ENCODE measurements at places on chromosomes 6 and 20.
A peak's percentile ranks its signal among the peaks of the same experiment; 100 is the strongest.

- no peak for DNase-seq
These were observed 116.0 kb upstream of the CITED2 start for GRCh38 chr6:139490482-139490881.

DNA sequence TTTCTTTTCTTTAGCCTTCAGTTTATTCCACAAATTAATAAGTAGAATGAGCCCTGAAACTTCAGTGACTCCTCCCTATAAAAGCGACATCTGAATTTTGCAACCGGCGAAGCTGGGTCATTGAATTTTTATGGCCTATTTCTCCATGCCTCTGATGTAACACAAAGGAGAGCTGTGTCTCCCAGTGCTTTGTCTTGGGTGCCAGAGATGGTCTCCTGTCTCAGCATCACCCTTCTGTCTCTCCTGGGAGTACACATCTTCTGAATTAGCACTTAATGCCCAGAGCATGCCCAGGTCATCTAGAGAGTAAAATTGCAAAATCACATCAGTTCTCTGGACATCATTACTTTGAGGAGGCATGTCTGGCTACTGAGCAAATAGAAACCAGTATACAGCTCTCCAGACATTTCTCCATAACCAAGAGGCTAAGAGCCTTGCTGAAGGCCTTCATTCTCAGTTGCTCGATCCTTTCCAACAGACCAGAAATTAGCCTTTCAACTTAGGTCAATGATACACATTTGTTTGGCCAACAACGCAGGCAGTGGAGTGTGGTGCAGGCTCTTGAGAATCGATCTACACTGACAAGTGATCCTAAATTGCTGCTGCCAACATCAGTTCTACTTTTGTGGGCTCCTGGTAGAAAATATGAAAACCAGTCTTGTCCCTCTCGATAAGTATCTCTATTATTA lies 176.0 kb upstream of the FOXQ1 start:
- DNase-seq, result no peak

- DNase-seq, result no peak
These were observed 89.5 kb downstream of the SLX4IP start for GRCh38 chr20:10524643-10525042.

DNA sequence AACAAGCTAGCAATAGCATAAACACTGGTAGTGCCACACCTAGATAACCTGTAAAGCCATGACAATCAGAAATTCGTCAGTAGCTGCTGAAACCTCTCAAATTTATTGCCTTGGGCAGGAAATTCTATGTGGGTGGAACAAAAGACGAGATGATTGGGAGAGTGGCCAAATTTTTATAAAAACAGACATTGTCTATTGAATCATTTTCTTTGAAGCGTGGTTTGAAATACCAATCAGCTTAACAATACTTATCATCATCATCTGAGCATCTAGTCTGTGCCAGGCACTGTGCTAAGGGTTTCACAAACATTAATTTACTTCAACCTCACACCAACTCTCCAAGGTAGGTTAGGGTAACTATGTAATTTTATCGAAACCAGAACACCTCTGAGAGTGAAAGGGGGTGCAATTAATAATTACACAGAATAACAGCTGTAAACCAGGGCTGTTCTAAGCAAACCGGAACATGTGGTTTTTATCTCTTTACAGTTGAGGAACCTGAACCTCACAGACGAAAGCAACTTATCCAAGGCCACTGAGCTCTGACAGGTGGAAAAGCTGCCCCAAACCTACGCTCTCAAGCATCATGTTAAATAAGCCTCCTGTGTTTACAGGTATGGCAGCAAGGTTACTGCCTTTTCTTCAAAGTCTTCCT lies 43.4 kb downstream of the NHSL1 start:
- no peak for DNase-seq

DNA sequence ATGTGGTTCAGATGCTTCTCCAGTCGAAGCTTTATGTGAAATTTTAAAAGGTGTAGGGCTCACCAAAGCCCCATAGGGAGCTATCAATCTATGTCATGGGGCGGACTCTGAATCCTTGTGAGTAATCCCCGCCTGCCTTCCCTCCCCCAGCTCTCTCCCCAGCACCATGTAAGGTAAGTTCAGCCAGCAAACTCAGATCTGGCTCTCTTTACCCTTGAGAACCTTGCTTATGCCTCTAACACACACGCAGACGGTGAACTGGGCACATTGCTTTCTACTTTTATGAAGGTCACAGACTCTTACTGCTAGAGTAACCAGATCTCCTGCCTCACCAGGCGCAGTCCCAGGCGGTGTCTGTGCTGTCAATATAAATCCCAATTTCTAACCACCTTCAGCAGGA lies 82.6 kb upstream of the CNKSR3 start:
- DNase-seq, result no peak

- no peak for DNase-seq
These were observed 300.3 kb downstream of the NRN1 start for GRCh38 chr6:5706124-5707033.

- DNase-seq, result no peak
These were observed 163.5 kb downstream of the PRL start for GRCh38 chr6:22133357-22133756.

DNA sequence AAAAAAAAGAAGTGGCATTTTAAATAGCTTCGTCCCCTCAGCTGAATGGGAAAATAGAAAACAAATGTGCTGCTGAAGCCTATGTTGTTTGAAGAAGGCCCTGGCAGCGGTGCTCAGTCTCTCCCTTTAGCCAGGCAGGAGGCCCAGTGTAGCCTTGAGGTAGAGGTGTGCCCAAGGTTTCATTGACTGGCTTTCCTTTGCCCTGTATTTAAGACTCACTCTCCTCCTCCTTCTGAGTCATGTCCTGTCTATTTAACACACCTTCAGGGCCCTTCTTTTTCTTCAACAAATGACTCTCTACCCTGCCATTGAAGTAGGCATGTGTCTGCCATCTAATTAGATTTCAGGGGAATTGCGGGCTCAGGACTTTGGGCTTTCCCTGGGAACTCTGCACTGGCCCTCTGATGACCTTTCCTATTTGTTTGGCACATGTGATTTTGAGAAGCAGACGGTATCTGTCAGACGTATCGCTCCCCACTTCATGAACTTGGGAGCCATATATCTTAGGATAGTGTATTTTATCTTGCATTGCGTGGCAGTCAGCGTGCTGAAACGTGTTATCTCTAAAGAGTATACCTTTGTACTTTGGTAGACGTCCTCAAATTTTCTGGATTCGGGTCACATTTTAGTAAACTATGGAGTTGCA lies 4.3 kb downstream of the TJAP1 start:
- no peak for DNase-seq

- DNase-seq, result no peak
These were observed 27.1 kb downstream of the MRPL14 start for GRCh38 chr6:44100088-44100550.

DNA sequence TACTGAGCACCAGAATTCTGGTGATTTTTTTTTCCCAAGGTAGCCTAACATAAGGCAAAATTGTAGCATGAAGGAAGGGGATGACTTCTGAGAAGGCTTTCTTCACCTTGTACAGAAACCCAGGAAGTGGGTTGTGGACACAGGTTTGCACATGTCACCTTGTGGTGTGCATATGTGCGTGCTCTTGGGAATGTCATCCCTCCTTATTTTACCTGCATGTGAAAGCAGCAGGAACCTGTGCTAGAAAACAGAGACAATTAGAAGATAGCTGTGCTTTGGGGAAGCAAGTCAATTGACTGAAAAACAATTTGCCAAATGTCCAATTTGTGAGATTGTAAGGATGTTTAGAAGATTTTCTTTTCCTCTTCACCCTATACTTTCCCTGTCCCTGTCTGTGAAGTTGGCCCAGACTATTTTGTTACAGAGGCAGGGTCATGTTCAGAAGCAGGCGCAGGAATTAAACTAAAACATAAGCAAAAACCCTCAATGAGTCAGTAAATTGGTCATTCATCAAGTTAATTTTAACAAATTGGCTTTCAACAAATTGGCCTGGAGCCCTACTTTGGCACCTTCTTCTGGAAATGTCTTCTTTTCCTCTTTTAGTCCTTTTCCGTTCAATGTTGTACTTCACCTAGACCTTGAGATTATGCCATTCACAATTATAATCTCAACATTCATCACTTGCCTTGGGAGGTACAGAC lies 261.2 kb downstream of the ADGB start:
- no peak for DNase-seq

DNA sequence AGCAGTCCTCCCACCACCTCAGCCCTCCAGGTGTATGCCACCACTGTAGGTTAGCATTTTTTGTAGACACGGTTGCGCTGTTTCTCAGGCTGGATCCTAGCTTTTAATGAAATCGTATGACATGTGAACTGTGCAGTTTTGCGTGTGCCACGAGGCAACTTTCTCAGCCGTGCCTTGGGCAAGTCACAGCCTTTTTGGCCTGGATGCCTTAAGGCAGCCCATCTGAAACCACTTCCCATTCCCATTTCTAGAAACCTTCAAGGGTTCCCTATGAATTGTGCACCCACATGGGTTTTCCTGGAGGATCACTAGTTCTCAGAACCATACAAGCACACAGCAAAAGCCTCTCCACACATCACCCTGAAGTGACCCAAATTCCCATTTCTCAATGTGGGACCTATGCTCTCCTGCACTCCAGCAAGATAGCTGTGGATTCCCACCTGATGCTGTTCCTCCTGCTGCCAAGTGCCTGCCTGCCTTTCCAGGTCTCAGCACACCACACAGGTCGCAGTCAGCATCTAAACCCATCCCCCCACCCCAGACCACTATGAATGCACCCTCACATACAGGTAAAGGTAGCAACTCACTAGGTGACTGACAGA lies 28.9 kb downstream of the SNX5 start:
- DNase-seq, result no peak

DNA sequence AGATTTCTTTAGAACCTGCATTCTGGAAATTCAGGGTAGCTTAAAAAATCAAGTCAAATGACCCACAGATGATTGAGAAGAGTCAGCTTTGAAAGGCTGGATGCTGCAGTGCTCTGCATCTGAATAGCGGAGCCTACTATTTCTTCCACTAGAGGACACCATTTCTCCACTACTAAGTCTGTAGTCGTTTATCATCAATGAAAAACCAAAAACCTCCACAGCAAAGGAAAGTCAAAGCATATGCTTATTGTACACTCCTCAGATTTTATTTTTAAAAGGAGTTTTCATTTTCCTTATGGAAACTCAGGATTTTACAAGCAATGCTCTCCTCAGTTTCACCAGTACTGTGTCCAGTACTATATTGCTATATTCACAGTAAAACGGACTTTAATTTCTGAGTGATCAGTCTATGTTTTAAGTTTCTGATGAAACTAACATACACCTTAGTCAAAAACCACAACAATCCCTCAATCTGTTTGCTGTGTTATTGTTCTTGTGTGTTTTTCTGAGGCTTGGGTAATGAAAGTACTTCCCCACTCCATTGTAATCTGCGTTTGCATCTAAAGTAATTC lies 50.5 kb upstream of the ENPP5 start:
- DNase-seq, result no peak

GRCh38 chr6:115573861-115574260 lies 486.8 kb downstream of the FRK start:
- DNase-seq, result no peak

DNA sequence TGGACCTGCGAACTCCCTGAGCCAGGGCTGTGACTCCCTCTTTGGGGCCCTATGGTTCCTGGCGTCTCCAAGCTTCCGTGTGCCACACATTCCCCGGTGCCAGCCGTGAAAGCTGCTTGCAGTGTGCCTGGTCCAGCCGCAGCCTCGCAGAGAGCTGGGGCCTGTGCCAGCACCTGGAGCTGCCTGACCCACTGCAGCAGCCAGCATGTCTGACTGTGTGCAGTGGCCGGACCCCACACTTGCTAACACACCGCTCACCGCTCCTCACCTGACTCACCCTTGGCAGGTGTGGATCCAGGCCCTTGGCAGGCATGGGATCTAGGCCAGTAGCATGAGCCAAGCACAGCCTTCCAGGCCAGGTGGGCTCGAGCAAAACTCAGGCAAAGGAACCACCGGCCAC lies 227.5 kb downstream of the OTOR start:
- DNase-seq, result no peak

DNA sequence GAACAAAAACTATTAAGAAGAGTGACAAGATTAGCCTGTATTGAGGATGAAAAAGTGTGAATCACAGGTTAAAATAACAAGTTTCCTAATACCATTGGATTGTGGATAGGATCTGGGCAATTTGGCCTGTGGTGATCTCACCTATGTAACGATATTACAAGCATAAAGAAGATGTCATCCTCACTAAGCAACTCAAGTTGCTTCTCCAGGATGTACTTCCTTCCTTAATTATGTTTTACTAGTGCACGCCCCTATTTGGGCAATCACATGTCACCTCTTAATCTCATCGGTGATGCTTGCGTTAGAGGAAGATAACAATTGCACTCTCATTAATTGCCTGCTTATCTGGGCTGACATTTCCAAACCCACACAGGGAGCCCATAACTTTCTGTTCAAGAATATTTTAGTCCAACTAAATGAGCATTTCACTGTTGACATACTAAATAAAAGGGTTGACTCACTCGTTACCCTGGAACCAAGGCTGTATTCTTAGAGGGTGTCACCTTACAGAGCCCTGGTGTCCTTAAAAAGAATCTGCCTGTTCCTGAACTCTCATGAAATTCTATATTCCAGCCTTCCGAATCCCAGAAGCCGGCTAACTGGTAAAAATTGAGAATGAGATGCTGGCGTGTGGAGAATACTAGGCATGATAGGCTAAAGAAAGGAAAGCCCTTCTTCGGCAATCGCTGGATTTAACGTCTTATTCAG lies 88.2 kb upstream of the ATXN1 start:
- DNase-seq, result peak; percentile 31

GRCh38 chr20:19690462-19690861 lies 67.6 kb upstream of the RIN2 start:
- DNase-seq, result no peak

DNA sequence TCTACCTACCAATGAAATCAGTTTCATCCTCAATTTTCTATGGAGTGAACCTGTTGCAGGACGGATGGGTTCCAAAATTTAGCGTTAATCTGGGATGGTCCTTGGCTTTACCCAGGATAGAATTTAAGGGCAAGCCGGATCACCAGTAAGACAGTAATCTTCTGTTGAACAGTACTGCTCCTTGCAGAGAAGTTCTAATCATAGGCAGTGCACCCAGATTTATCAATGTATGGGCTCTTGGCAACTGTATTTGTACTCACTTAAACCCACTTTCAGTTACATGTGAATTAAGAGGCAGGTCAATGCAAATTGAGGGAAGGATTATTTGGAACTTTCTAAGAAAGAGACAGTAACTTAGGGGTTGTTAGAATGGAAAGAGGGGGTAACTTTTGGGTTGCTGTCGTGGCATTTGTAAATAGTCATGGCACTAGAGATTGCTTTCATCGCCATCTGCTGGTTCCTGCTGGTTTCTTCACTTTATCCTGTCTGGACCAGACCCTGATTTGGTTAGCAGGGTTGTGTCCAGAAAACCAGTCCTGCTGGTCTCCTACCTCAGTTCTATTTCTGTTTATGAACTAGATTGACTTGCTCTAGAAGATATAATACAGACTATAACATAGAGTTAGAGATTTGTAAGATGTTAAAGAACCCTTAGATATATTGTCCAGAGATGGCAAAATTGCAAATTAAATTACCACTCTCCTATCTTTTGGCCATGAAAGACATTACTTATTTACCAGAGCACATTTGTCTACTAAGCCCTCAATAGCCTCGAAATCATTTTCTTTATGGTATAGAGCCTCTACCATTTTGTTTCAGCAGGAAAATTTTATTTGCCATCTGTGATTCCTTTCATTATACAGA lies 646.3 kb downstream of the UTRN start:
- DNase-seq, result no peak
